ENCODE measurements at places on chromosomes 1 and 21.

DNA sequence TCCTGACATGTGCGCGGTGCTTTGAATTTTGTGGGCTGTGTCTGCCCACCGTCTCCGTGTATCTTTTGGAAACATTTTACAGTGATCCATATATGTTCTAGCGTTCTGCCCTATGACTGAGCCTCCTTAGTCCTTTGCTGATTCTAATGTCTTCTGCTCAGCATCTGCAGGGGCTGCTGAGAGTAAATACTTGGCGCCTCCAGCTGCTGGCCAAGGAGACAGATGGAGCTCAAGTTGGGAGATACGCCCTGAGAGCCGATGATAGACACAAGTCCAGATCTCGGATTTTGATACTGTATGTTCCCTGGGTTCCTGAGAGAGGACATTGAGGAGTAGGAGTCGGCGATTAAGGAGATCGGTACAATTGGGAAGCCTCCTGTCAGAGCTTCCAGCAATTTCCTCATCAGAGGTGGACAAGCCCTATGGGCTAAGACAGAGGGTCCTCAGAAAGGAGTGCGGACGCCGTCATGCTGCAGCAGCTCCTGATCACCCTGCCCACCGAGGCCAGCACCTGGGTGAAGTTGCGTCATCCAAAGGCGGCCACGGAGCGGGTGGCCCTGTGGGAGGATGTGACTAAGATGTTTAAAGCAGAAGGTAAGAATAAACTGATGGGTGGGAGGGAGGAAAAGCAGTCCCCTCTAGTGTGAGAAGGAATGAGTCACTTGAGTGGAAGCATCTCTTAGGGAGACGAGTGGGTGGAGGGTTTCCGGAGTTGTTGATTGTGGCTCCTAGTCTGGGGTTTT lies 390 bp downstream of the ZFP69B start:
- peak; percentile 84 for DNase-seq

GRCh38 chr1:172699695-172700227 lies 40.9 kb downstream of the FASLG start:
- no peak for DNase-seq

DNA sequence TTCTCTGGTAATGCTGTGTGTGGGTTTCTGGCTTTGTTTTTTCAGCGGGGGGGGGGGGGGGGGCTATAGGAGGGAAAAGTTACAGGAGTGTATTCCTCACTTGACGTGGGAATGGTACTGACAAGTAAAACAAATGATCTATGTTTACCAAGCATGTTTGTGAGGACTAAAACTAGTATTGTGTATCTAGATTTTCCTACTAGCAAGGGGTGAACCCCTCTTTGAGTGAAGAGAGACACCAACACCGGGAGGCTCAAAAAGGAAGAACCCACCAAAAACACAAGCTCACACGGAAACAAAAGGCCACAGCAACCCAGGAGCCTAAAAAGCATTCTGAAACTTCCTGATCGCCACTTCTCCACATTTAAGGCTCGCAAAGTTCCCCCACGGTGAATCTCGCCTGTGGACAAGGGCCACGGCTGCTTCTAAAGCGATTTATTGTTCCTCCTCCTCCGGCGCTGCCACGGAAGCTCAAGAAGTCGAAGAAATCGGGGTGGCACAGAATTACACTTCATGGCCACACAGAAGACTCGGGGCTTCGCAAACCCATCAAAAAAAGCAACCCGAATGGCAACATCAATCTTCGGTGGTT lies 703 bp downstream of the PUM1 start:
- DNase-seq, result no peak

DNA sequence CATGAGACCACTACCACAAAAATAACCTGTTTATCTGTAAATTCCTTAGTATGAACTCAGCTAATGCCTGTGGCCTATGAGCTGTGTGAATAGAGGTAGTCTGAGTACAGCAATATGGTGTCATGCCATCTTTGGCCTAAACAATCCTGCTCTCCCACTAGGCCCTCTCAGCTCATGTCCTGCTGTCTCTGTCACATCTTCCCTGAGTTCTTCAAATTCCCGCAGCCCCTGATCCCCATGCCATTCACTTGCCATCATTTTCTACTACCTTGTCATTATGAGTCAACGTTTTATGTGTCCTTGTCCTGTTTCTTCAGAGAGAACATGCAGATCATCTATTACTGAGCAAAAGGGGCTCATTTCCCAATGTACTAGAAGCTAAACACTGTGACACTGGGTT lies 125.6 kb downstream of the SPATA46 start:
- DNase-seq, result no peak

DNA sequence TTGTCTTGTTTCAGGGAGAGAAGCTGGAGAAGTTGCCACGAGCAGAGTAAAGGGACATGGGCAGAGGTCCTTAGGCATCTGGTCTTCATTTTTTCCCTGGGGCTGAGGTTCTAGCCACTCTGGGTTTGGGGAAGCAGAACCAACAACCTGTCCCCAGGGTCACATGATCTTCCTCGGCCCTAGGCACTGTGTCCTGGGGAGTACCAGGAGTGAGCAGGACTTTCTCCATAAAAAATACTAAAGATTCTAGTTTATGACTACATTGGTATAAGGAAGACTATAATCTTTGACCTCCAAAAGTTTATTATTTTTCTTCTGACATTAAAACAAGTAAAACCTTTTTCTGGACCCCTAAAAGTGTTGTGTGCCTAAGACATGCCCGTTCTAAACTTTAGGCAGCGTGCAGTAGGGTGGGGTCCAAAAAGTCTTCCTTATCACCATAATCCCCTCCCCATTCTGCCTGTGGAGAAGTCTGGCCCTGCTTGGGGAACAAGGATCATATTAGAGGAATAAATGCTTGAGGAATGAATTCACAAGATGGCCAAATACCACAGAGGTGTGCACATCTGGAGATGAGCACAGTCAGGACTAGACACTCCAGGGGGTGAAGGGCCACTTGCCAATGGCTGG lies 19.3 kb upstream of the IGSF3 start:
- DNase-seq, result no peak

DNA sequence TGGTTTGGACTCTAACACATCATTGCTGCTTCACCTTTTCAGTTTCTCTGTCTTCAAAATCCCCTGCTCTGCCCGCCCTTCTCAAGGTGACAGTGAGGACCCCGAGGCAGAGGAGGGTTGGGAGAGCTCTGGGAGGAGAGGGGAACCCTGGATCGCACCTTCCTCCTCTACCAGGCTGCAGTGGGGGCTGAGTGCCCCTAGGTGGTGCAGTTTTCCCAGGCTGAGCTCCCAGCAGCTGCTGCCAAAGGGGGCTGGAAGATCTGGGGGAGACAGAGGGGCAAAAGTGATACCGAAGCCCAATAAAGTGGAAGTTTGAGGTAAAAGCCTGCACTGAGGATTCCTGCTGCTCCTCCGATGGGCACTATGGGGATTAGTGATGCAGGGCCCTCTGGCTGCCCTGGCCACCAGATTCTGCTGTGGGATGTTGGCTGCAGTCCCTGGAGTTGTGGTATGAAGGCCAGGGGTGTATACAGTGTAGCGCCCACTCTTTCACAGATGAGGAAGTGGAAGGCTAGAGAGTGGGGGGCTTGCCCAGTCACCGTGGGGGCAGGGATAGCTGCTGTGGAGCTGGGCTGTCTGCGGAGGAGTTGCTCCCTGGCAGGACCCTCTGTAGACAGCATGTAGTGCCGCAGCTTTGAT lies 40.7 kb upstream of the SCMH1 start:
- DNase-seq, result peak; percentile 38

DNA sequence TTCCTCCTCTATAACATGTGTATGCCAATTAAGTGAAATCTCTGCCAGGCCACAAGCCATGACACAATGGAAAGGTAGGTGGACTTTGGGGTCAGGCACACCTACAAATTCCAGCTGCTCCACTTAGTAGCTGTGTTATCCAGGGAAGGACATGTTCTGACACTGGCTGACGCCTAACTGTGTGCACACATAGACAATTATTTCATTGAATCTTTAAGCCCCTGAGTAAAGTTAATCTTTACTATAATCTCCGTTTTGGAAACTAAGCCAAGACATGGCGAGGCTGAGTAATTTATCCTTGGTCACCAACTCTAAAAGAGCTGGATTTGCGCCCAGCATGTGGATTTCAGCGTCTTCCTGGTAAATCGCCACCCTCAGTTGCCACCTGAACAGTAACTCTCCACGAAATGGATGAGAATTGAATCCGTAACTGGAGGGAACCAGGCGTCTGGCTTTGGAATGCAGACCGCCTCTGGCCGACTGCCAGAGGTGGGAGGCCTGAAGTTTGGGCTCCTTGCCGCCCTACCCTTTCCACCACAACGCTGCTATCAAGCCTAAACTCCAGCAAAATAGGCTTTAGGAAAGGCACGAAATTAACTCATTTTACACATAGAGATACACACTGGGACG lies 888 bp upstream of the SNRPE start:
- no peak for DNase-seq

- DNase-seq, result no peak
Measured at GRCh38 chr1:208115924-208116640, 128.1 kb downstream of the PLXNA2 start.

DNA sequence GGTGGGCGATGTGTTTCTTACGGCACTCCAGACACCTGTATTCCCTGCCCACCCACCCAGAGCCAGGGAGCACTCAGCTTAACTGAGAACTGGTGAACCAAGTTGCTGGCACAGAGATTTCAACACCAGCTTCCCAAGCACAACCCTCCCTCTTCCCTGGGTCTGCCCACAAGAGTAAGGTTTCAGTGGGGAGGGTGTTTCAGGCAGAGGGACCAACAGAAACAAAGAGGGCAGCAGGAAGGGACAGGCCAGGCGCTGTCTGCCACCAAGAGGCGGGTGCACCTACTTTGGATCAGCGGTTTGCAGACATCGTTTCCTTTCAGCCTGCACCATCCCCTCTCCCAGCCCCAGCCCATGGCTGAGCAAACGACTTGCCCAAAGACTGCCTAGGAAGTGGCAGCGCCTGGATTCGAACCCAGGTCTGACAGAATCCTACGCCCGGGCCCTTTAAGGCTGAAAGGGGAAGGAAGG lies 21.9 kb upstream of the ALDH4A1 start:
- no peak for DNase-seq

- DNase-seq, result no peak
Measured at GRCh38 chr1:186715887-186716809, 35.9 kb upstream of the PTGS2 start.

DNA sequence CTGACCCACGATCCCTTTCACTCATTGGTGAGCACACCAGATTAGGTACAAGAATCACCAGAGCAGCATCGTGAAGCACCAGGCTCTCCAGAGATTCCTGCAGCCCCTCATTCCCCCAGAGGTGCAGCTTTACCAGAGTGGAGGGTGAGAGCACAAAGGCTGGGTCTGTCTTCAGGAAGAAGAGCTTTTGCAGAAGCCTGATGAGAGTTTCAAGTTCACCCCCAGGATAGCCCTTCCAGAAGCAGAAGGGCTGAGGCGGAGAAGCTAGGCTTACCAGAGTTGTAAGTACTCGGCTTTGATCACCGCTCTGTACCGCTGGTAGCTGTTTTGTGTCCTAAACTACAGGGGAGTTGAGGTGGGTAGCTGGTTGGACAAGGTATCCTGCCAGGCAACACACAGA lies 3.1 kb downstream of the TSSK3 start:
- no peak for DNase-seq

- no peak for DNase-seq
Measured at GRCh38 chr1:175830500-175830899, 87.1 kb upstream of the TNR start.

GRCh38 chr1:97570691-97571090 lies 350.1 kb downstream of the DPYD start:
- no peak for DNase-seq

GRCh38 chr1:82377201-82377884 lies 576.6 kb downstream of the ADGRL2 start:
- no peak for DNase-seq

GRCh38 chr1:53591924-53592323 lies 132.7 kb downstream of the DMRTB1 start:
- DNase-seq, result no peak

- DNase-seq, result no peak
Measured at GRCh38 chr1:9612162-9612845, 23.6 kb downstream of the TMEM201 start.

DNA sequence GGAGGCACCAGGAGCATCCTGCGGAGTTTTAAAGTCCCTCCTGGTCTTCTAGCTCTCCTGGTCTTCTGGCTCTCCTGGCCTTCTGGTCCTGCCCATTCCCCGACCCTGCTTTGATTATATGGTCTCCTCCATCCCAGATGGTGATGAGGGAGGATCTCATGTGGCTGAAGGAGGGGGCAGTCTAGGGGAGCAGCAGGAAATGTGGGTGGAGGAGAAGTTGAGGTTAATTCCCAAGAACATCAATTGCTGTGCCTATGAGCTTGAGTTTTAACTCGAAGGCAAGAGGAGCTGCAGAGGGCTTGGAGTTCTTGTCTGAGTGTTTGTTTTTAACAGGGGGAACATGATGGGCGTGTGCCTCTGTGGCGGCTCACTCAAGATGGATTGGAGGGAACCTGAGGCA lies 408.8 kb downstream of the MATN1 start:
- no peak for DNase-seq

GRCh38 chr1:184449916-184450315 lies 63.1 kb downstream of the C1orf21 start:
- DNase-seq, result no peak

- no peak for DNase-seq
Measured at GRCh38 chr1:223760833-223761232, 48.5 kb downstream of the CAPN2 start.

- no peak for DNase-seq
Measured at GRCh38 chr1:156465747-156466365, 34.7 kb downstream of the MEF2D start.

- DNase-seq, result no peak
Measured at GRCh38 chr1:15155888-15156741, 2.6 kb downstream of the TMEM51 start.

GRCh38 chr21:15514073-15514946 lies 215.5 kb upstream of the USP25 start:
- DNase-seq, result peak; percentile 35

DNA sequence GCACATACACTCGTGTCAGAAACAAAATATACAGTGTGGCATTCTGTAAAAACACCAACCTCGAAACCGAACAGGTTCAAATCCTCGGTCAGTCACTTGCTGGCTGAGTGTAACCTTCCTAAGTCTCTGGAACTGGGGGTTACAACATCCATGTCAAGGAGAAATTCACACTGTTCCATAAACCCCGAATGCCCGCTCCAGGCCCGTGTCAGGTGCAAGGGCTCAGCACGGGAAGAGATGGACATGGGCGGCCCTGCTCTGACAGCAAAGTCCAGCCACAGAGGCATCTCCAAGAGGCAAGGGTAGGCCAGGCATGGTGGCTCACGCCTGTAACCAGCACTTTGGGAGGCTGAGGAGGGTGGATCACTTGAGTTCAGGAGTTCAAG lies 79.5 kb downstream of the SLC66A1 start:
- no peak for DNase-seq

DNA sequence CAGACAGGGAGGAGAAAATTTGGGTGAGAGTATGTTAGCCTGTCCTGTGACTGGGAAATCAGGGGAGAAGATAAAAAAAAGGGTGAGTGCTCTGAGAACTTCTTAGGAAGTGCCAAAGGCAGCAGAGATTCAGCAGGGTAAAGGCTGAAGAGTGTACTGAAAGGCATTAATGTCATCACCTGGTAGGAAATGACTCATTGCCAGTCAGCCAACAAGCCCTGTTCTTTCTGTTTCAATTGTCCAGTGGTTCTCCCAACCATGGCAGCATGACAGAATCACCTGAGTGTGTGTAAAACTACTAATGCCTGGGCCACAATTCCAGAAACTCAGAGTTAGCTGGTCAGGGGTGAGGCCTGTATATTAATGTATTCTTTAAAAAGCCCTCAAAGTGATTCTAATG lies 83.5 kb downstream of the INTS7 start:
- DNase-seq, result no peak

All from stimulated activated CD4-positive, alpha-beta T cell treated with anti-CD3 and anti-CD28 coated beads, Interleukin-2, amount 100 ng/mL, for 24 hours (primary cell).